ENCODE measurements at places on chromosomes 1 and 21.

GRCh38 chr21:17725339-17725738 lies 93.8 kb downstream of the C21orf91 start:
- DNase-seq = no peak

GRCh38 chr1:6357243-6357936 lies 36.2 kb downstream of the ACOT7 start:
- DNase-seq = no peak

DNA sequence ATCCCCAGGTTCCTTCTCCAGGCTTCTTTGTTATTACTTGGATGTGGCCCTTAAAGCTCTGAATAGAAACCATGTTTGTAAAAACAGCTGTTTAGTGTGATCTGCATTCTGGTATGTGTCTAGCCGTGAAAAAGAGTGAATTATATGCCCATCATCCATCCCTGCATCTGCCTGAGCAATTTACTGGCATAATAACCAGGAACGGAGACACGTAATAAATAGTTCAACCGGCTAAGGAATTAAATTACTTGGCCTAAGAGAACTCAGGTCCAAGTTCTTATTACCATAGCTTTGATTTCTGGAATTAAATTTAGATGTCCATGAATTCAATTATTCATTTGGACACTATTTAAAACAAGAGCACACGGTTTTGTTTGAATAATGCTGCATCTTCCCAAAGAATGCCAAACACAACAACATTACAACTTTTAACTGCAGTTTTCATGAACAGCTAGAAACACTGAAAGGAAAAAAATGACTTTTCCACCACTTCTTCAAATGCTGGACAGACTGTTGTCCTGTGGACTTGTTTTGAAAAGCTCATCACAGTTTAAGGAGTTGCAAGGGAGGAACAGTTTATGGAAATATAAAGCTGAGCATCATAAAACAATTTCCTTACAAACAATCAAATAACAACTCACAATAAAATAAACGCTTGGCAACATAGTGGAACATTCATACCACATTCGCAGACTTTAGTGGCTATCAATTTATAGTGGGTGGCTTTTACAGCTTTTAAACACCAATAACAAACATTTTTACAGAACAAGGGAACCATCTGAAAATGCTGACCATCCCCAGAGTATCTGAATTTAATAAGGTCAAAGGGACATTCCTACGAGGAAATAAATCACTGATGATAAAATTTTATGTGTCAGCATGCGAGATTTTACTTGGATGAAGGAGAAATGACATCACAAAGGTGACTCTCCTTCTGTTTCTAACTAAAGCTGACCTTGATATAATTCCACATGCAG lies 144.7 kb downstream of the APP start:
- DNase-seq = no peak

DNA sequence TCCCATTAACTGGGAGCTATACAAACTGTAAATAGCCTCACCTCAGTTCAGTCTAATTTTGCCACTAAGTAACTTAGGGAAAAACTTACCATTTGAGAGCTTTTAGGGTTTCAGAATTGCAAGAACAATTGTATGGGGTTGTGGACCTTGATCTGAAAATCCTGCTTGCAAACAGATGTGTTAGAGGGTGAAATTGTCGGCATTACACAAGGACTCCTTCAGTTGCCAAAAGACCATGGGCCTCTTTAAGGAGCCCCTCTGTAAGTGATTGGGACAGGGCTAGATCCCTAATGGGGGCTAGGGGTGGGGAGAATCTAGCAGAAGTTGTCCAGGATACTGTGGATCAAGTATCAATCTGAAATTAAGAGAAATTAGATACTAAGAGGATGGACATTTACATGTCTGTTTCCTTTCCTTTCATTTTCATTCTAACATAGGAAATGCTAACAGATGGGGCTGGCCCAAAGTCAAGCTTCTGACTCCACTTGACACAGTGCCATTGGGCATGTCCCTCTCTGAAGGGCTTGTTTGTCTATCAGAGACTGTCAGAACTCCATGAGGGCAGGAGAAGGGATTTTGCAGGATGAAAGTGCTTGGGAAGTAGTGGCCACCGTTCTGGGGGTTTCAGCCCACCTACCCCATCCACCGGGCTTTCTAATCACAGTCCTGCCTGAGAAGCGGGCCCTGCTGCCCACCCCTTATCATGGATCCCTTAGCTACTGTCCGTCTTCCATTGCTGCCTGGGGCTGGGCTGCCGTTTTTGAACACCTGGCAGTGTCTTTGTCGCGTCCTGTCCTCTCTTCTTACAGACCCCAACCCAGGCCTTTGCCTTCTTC lies 54.7 kb downstream of the STUM start:
- DNase-seq = no peak

DNA sequence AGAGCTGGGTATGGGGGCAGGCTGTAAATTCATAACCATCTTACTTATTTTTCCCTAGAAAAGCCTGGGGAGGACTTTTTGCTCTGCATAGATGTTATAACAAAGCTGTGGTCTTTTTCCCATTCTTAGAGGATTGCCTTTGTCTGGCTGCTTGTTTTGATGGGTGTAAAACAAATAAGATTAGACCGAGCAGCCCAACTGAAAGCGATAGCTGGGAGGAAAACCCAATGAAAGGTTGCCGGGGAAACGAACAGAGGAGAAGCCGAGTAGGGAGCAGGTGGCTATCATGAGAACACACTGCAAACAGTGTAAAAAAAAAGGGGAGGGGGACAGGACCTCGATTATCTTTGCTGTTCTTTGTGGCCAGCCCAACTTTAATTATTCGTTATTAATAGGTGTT lies 1.9 kb downstream of the ELAVL4 start:
- no peak for DNase-seq

GRCh38 chr1:225435487-225435886 lies 7.6 kb upstream of the LBR start:
- DNase-seq = no peak

GRCh38 chr1:227911376-227911775 lies 36.4 kb downstream of the WNT9A start:
- no peak for DNase-seq

DNA sequence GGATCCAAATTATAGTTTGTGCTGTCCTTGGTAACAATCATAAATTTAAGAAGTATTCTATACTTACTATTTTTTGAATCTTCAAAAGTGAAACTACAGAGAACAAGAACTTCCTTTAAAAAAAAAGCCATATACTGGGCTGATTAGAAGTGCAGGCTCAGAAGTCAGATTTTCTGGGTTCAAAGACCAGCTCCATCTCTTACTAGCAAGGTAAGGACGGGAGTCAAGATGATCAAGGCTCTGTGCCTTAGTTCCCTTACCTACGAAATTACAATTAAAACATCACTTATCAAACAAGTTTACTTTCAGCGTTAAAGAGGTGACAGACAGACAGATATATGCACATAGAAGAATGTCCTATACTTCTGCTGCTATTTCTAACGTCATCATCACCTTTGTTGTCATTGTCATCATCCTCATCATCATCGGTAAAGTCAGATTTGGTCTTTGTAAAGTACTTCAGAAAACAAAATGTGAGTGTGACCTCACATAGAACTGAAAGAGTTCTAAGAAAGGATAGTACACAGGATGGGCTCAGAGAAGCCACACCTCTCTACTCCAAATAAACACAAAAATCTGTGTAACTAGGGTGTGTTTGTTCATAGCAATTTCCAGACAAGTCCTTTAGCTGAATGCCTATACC lies 178.7 kb downstream of the VAV3 start:
- DNase-seq = no peak

- DNase-seq = no peak
Observed at GRCh38 chr1:160789702-160790611, 6.0 kb upstream of the LY9 start.

Data from activated CD4-positive, alpha-beta T cell treated with anti-CD3 and anti-CD28 coated beads, Interleukin-2, amount 50 U/mL, for 16 hours (primary cell).